ENCODE measurements at places on chromosomes 2 and 18. TPM values are rescaled to one million over a fixed set of nuclear protein-coding genes. Genes with fewer than 3 reads are reported as not detected.

Gene DOK1
- 27.7 TPM for total RNA-seq

Gene SCYGR4
- not detected for total RNA-seq

Gene TEX44
- total RNA-seq, result not detected

Gene RESP18
- total RNA-seq, result not detected

Gene COPS7B
- 30.5 TPM for total RNA-seq

Gene MRPS5
- 66.1 TPM for total RNA-seq

Gene LIMS4
- 4.9 TPM for total RNA-seq

Gene VWC2L
- not detected for total RNA-seq

Gene KCNF1
- total RNA-seq, result 3.1 TPM

Gene PLCL1
- 0.08 TPM for total RNA-seq

Gene MOCOS
- total RNA-seq, result 15.3 TPM

Gene TBR1
- 0.08 TPM for total RNA-seq

Gene METTL8
- total RNA-seq, result 26.6 TPM

Gene DLX1
- not detected for total RNA-seq

Gene REG3A
- total RNA-seq, result not detected

Gene C2orf78
- total RNA-seq, result not detected

Gene RPL37A
- total RNA-seq, result 2,634 TPM

Gene TLX2
- total RNA-seq, result not detected

Gene RAMP1
- 4.4 TPM for total RNA-seq

Gene RAD51AP2
- 0.14 TPM for total RNA-seq

Gene PTRHD1
- total RNA-seq, result 54.0 TPM

Gene ADCY3
- total RNA-seq, result 24.5 TPM

Gene PCARE
- not detected for total RNA-seq

All from kidney epithelial cell (primary cell).